Fibroblast of lung (primary cell): ENCODE measurements at places on chromosomes 5 and 9. TPM values are rescaled to one million over a fixed set of nuclear protein-coding genes. Genes with fewer than 3 reads are reported as not detected.

DNA sequence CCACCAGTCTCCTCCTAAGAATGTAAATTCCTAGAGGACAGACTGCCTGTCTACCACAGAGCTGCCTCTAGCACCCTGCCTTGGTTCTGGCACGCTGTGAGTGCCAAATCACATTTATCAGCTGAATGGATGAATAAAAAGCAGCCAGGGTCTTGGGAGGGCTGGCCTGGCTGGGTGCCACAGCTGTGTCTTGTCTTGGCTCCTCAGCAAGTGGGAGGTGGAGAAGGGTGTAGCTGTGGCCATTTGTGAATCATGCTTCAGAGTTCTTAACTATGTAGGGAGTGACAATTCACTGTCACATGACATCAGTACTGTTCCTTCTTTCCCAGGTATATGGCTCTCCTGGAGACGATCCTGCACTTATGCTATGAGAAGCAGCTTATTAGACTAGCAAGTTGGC, 70.6 kb downstream of the DCP2 start:
- no peak overlapping the region for H3K27ac ChIP-seq
- H3K27me3 ChIP-seq: no peaks in the 10 kb centered on the region
- no peak for DNase-seq
- peaks cover 9% of the 10 kb centered on the region for H3K4me1 ChIP-seq

- H3K36me3 ChIP-seq: no peaks in the 10 kb centered on the region
- DNase-seq: no peak
- no peaks in the 10 kb centered on the region for H3K27me3 ChIP-seq
- no peak overlapping the region for H3K4me3 ChIP-seq
Measured at GRCh38 chr5:113614191-113614590, 100.7 kb downstream of the YTHDC2 start.

DNA sequence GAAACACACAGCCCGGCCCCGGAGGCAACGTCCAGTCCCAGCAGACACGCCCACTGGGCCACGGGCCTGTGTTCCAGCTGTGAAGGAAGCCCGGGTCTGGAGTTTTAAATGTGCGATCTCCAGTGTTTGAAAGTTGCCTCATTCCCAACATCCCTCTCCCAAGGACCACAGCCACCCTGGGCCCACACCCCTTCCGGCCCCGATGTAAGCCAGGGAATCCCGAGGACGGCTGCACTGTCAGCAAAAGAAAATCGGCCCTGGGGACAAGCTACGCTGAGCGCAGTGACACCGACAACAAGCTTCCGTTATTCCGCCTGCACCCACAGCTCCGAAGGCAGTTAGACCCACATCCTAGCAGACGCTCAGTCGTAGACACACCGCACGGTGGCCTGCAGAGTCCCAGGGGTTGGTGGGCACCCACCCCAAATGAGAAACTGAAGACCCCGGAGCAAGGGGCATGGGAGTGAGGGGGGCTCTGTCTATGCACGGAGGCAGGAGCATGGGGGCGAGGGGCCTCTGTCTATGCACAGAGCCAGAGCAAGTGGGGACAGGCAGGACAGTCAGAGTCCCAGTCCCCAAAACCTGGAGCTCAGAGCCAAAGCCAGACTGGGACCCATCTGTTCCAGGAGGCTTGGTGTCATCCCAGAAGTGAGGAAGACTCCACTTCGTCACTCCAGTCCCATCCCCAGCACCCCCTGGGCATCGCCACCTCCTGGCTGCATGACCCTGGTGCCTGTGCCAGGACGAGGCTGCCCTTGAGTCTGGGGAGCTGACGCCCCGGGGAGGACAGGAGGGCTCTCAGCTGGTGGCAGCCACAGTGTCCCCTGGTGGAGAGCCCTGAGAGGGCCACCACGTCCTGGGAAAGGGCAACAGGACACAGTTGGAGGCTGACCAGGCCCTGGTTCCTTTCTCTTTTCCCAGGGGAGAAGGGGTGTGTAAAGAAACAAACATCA, 23.4 kb downstream of the GLT6D1 start:
- DNase-seq: no peak
- H3K27me3 ChIP-seq: no peaks in the 10 kb centered on the region
- no peaks in the 10 kb centered on the region for H3K4me1 ChIP-seq

GRCh38 chr9:114220061-114220541, 64.8 kb downstream of the COL27A1 start:
- H3K27me3 ChIP-seq: no peaks in the 10 kb centered on the region
- H3K27ac ChIP-seq: no peak overlapping the region
- no peak overlapping the region for H3K4me3 ChIP-seq
- H3K4me1 ChIP-seq: peaks cover 18% of the 10 kb centered on the region
- H3K36me3 ChIP-seq: no peaks in the 10 kb centered on the region

ANKRD31 gene
- 0.26 and 0.33 TPM in 2 replicates for total RNA-seq

OBP2B gene
- total RNA-seq: not detected in 2 replicates

- H3K36me3 ChIP-seq: no peaks in the 10 kb centered on the region
- H3K27me3 ChIP-seq: no peaks in the 10 kb centered on the region
- DNase-seq: peak; percentile 30
- no peak overlapping the region for H3K27ac ChIP-seq
- no peaks in the 10 kb centered on the region for H3K4me1 ChIP-seq
Measured at GRCh38 chr9:135830496-135830895, 76.8 kb downstream of the CAMSAP1 start.

MFAP3 gene
- total RNA-seq: 63.3 and 65.2 TPM in 2 replicates

KCNIP1 gene
- not detected in 2 replicates for total RNA-seq

DNA sequence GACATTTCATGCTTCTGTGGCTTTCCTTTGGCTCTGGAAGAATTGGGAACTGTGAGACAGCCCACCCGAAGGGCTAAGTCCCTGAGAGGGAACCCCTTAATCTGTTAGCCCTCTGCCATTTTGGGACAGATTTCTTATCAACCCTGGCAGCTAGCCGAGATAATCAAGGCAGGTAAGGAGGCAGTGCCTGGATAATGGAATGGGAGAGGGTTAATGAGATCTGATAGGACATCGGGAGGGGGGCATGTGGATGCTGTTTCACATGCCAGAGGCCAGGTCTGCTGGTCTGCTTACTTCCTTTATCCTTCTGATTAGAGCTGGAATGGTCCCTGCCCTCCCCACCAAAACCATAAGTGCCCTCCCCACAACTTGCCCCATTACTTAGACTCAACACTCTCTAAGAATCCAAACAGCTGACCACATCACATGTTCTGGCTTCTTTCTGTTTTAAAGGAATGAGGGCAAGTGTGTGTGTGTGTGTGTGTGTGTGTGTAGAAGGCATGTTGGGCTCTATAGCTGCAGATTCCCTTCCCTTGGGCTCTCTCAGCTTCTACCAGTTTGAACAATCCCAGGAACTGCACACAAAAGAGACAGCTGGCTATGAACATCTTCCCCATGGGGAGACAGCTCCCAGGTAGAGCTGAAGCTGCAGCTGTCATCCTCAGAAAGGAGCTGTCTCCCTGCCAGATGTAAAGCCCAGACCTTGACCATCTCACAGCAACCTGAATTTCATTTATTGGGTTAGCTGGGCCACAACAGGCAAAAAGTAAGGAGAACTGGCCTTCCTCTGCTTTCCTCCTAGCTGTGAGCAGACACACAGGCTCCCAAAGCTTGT, 221.3 kb downstream of the PIK3R1 start:
- peak; percentile 48 for DNase-seq
- no peaks in the 10 kb centered on the region for H3K36me3 ChIP-seq
- no peaks in the 10 kb centered on the region for H3K27me3 ChIP-seq

GRCh38 chr5:165258197-165258771, 1752.9 kb downstream of the MAT2B start:
- H3K36me3 ChIP-seq: no peaks in the 10 kb centered on the region
- no peak overlapping the region for H3K4me3 ChIP-seq
- H3K4me1 ChIP-seq: no peaks in the 10 kb centered on the region
- DNase-seq: no peak
- H3K27ac ChIP-seq: no peak overlapping the region

- H3K4me1 ChIP-seq: no peaks in the 10 kb centered on the region
- peaks cover 6% of the 10 kb centered on the region for H3K27me3 ChIP-seq
- H3K27ac ChIP-seq: no peak overlapping the region
- peak overlapping the region; percentile 28 for H3K4me3 ChIP-seq
Measured at GRCh38 chr5:157266286-157267007, 524 bp downstream of the CYFIP2 start.

GARIN3 gene
- total RNA-seq: not detected in 2 replicates

IRX2 gene
- 0.26 and 0.33 TPM in 2 replicates for total RNA-seq

GRCh38 chr9:133369422-133369821, 6.4 kb downstream of the SURF4 start:
- no peaks in the 10 kb centered on the region for H3K27me3 ChIP-seq
- no peak overlapping the region for H3K27ac ChIP-seq
- peaks cover 10% of the 10 kb centered on the region for H3K4me1 ChIP-seq
- peaks cover 51% of the 10 kb centered on the region for H3K36me3 ChIP-seq
- H3K4me3 ChIP-seq: no peak overlapping the region
- DNase-seq: no peak

- no peaks in the 10 kb centered on the region for H3K36me3 ChIP-seq
- peaks cover 49% of the 10 kb centered on the region for H3K27me3 ChIP-seq
- H3K27ac ChIP-seq: no peak overlapping the region
- H3K4me3 ChIP-seq: no peak overlapping the region
- no peaks in the 10 kb centered on the region for H3K4me1 ChIP-seq
Measured at GRCh38 chr9:133528001-133528875, 3.5 kb upstream of the MYMK start.

ALDOB gene
- total RNA-seq: not detected in 2 replicates

- DNase-seq: no peak
- no peaks in the 10 kb centered on the region for H3K27me3 ChIP-seq
- H3K4me1 ChIP-seq: peaks cover 2% of the 10 kb centered on the region
- H3K36me3 ChIP-seq: no peaks in the 10 kb centered on the region
- no peak overlapping the region for H3K27ac ChIP-seq
Measured at GRCh38 chr9:81829195-81829882, 98.9 kb upstream of the SPATA31D4 start.

DNA sequence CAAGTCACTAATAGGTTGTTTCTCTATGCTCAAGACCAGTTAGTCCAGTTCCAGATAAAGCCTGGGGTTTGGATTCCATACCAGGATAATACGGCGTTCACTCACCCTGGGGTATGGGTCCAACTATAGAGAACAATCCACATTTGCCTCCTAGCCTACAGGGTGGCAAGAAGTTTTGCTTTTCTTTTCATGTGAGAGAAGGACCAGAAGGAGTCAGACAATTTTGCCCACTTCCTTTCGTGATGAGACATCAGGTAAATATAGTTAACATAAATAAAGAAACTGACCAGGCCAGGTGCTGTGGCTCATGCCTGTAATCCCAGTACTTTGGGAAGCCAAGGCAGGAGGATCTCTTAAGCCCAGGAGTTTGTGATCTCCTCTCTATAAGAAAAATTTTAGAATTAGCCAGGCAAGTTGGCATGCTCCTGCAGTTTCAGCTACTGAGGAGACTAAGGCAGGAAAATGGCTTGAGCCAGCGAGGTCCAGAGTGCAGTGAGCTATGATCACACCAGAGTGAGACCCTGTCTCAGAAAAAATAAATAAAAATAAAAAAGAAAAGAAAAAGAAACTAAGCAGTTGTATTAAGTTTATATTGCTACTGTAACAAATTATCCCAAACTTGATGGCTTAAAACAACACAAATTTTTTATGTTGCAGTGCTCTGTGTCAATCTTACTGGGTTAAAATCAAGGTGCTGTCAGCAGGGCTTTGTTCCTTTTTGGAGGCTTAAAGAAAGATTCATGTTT, 7.5 kb upstream of the REEP5 start:
- no peaks in the 10 kb centered on the region for H3K27me3 ChIP-seq
- no peaks in the 10 kb centered on the region for H3K36me3 ChIP-seq
- H3K4me1 ChIP-seq: peaks cover 11% of the 10 kb centered on the region

DNA sequence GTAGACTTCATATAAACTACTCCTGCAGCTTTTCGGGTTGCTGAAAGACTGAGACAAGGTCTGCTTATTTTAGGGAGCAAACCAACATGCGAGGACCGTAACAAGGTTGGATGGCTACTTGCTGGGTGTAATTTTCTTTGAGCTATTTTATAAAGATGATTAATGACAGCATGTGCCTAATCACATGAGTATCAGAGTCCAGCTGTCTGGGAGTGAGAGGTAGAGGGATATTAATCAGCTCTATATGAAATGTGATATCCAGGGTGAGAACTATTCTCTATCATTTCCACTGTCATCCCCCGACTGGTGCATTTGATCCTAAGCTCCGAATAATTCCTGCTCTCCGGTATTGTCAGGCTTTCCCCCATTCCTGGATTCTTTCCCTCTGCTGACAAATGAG, 193.8 kb upstream of the HMHB1 start:
- no peaks in the 10 kb centered on the region for H3K4me1 ChIP-seq
- H3K27ac ChIP-seq: no peak overlapping the region
- no peaks in the 10 kb centered on the region for H3K27me3 ChIP-seq
- H3K36me3 ChIP-seq: no peaks in the 10 kb centered on the region
